ENCODE measurements at places on chromosomes 2 and 18.

DNA sequence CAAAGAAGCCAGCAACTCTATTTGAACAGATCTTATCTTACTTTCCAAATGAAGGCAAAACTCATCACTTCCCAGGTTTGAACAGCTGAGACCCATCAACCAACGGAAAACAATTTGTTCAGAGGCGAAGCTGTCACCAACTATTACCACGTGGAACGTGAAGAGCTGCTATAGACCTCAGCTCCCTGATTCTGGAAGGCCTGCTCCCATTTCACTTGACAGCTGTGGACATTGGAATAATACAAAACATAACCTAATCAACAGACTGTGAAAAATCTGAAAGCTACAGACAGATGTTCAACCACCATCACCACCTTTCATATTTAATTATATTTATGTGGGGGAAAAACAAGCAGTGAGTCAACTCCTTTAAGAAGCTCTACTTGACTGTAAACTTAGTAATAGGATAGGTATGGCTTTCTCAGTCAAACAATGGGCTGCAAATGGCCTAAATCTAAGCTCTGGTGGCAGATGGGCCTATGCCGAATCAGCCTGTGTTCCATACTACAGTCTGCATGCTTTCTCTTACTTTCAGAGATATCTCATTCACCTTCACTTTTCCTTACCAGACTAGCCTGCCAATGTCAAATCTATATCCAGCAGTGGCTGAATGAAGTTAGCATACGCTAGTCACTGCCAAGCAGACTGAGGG lies 896.4 kb downstream of the TDRD15 start:
- DNase-seq, result no peak

DNA sequence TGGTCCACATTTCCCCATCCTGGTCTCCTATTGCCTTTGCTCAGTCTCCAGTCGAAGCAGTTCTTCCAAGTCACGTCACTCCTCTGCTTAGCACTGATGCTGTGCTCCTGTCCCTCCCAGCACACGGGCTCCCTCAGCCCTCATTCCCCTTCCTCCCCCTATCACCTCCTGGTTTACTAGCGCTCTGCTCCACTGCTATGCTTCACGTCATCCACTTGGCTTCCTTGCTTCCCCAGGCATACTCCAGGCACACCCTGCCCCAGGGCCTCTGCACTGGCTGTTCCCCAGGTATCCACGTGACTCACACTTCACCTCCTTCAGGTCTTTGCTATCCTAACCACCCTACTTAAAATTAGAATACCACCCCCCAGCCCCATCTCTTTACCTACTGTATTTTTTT lies 269.3 kb downstream of the GLI2 start:
- DNase-seq, result no peak

- no peak for DNase-seq
Measured at GRCh38 chr2:135603543-135603942, 72.3 kb downstream of the R3HDM1 start.

DNA sequence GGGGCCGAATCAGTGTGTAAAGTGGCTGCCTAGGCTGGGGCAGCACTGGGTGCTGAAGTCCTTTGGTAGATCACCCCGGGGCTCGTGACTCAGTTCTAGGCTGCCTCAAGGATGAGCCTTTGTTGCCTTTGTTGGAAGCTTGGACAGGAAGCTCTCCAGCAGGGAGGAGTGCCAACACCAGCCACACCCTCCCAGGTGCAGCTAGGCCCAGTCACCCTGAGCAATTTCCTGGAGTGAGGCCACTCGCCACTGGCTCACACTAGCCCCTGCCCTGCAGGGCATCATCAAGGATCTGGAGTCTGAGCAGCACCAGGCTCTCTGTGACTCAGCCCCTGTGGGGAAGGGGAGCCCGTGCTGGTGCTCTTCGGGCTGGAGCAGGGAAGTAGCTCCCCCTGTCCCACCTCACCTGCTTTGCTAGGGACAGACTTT lies 6.7 kb upstream of the SDC1 start:
- DNase-seq, result peak; percentile 11

- no peak for DNase-seq
Measured at GRCh38 chr18:42025974-42026625, 71.1 kb downstream of the PIK3C3 start.

GRCh38 chr18:49510393-49511115 lies 23.5 kb upstream of the C18orf32 start:
- peak; percentile 64 for DNase-seq

DNA sequence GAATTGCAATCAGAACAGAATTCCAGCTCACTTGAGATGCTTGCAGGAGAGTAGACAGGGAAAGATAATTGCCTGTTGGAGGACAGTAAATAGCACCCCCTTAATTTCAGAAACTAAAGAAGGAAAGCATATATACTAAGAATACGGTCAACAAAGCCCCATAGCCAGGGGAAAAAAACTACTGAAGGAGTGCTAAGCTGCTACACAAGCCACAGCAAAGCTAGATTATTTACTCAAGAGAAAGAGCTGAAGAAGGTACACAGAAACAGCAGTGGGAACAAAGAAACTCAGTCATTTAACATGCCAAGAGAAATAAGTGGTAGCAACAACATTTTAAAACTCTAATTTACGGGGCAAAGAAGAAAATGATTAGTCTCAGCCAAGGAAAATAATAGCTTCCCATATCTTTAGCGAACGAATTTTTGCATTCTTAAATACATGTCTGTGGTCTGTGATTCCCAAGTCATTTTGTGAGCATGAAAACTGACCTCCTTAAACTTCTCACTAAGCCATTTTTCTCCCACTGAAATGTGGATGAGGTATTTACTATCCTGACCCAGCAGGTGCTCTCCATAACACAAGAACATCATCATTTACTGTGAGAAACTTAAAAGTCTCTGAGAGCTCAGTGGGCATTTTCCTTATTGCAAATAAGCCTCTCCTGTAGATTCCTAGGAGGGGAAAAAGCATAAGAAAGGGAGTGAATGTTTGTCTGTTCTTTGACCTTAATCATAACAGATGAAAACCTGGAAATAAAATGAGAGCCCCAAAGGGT lies 196.0 kb downstream of the PAX3 start:
- no peak for DNase-seq

DNA sequence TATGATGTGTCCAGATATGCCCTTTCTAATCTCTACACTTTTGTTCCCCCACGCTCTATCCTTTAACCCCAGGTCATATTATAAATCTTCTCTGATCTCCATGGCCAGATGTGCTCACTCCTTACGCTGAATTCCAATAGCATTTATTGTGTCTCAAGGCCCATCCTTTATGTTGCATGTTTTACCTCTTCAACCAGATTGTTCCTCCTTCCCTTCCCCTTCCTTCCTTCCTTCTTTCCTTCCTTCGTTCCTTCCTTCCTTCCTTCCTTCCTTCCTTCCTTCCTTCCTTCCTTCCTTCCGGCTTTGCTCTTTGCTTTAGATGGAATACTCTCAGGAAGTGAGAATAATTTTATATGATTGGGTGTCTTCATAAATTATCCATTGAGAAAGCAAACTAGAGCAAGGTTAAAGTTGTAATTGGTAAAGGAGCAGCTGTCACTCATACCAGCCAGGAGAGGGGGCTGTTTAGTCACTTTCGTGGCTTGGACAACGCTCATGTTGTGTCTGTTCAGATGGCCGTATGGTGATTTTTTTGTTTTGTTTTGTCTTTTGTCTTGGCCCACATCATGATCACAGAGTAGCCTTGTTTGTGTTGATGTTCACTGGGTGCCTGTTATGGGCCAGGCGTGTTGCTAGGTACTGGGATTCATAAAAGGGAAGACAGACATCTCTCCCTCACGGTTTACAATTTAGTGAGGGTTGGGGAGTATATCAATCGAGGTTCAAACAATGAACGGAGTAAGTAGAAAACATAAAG lies 68.0 kb downstream of the DAW1 start:
- DNase-seq, result no peak

All from activated T-cell treated with anti-CD3 and anti-CD28 coated beads, Interleukin-2, amount 50 U/mL, for 48 hours (primary cell).